Caki2 (cell line): ENCODE measurements at places on chromosomes 11 and 22.

- no peak for DNase-seq
Measured at GRCh38 chr11:61054927-61055562, 47.2 kb upstream of the CD5 start.

DNA sequence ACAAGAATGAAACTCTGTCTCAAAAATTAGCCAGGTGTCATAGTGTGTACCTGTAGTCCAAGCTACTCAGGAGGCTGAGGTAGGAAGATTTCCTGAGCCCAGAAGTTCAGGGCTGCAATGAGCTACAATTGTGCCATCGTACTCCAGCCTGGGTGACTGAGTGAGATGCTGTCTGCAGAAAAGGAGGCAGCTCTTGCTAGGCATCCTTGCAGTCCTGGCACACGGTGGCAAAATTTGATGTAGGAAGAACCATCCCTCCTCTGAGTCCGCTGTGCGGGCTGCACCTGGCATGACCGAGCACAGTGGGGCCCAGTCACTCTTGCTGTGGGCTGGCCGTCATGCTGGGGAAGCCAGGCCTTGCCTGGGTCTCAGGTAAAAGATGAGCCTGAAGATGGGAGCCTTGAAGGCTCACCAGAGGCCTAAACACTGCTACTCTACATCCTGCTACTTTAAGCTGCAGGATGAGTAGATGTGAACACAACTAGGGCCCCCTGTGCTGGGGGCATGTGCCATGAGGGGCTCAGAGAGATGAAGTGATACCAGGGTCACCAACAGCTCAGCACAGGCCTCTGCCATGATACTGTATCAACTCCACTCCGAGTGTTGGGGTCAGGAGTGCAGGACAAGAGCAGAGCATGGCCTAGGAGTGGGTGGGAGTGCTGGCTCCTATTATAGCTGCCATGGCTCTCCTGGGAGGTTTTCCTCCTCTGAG, 18.6 kb downstream of the CDC45 start:
- no peak for DNase-seq

- no peak for DNase-seq
Measured at GRCh38 chr11:73537969-73538368, 59.9 kb downstream of the FAM168A start.

DNA sequence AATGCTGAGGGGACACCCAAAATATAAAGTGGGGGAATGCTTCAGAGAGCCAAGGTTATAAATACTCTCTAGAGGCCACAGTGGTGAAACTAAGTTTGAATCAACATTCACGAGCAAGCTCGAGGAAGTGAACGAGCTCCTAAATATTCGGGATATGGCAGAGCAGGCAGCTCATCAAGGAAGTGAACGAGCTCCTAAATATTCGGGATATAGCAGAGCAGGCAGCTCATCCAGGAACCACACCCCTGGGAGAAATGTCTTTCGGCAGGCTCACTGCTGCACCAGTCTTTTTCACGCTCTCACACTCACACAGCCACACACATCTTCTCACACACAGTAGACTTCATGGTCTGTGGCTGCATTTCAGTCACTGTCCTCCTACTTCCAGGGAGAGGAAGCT, 787.5 kb downstream of the OPCML start:
- DNase-seq = no peak

GRCh38 chr11:91857179-91857578, 367.4 kb upstream of the FAT3 start:
- no peak for DNase-seq

- DNase-seq = no peak
Measured at GRCh38 chr11:24779791-24780190, 282.9 kb downstream of the LUZP2 start.

- DNase-seq = no peak
Measured at GRCh38 chr11:8828046-8828445, 82.9 kb upstream of the AKIP1 start.

- DNase-seq = no peak
Measured at GRCh38 chr11:132821499-132821898, 710.8 kb downstream of the OPCML start.

DNA sequence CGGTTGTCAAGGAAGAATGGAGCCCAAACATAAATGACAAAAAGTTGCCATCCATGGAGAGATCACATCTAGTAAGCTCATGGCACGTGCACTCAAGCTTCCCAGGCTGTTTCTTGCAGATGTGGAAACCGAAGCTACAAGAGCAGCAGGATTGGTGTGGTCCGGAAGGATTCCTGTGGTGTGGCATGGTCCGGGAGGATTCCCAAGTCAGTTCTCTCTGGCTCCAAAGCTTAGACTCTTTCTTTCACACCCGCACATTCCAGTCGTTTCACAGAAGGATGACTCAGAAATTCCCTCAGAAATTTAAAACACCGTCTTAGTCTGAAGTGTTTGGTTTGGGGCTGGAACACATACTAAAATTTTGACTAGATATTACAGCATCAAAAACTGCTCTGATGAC, 78.0 kb upstream of the DRD2 start:
- peak; percentile 19 for DNase-seq

DNA sequence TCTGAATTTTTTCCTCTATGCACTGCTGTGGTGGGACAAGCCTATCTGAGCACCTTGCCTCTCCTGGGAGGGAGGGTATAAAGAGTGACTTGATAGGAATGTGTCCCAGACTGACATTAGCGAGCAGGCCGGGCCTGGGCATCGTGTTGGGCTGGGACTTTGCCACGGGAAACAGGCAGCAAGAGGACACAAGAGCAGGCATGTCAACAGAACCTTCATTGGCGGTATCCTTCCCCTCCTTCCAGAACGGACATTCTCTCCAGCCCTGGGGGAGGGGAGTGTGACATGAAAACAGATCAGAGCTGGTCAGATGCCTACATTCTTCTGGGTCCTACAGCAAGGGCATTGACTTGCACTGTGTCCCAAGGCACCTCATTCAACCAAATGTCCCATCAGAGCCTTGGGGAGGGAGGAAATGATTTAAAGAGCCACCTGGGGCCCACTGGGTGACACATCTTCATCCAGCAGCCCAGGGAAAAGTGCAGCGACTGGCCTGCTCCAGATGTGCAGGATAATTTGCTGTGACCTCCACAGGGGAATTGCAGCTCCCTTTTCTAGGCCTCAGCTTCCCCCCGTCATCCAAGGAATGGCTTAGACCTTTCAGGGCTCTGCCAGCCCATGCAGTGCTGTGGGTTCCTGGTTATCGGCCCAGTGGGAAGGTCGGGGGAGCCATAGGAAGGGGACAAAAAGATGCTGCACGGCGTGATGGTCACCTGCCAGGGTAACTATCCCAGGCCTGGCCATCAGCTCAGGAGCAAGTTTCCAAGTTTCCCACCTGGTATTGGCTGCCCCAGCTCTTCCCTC, 21.8 kb upstream of the UVRAG start:
- DNase-seq = no peak

GRCh38 chr11:72546866-72547265, 112.5 kb upstream of the CLPB start:
- no peak for DNase-seq

DNA sequence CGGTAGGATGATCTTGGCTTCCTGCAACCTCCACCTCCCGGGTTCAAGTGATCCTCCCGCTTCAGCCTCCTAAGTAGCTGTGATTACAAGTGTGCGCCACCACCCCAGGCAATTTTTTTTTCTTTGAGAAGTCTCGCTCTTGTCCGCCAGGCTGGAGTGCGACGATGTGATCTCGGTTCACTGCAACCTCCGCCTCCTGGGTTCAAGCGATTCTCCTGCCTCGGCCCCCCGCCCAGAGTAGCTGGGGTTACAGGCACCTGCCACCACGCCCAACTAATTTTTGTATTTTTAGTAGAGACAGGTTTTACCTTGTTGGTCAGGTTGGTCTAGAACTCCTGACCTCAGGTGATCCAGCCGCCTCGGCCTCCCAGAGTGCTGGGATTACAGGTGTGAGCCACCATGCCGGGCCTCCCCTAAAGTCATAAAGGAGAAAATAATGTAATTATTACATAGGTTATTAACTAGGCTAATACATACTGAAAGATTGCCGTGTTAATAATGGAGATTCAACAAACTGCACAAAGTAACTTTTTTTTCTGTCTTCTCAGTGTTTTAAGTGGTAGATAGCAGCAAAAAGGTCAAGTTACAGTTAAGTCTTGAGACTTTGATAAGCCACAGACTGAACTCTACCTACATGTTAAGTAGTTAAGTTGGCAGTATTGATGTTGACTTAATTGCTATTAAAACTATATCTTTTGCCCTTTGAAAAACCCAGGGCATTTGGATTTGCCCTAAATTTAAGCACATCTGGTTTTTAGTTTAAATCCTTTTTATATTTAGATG, 3.9 kb downstream of the CAPRIN1 start:
- DNase-seq = no peak

GRCh38 chr22:38489561-38490145, 16.5 kb downstream of the DDX17 start:
- DNase-seq = no peak
